Hematopoietic multipotent progenitor cell treated with erythropoietin and hydrocortisone succinate and interleukin-3 and kit ligand, for 6 days (in vitro differentiated cells): ENCODE measurements at places on chromosomes 5 and 9.
A peak's percentile ranks its signal among the peaks of the same experiment; 100 is the strongest.

DNA sequence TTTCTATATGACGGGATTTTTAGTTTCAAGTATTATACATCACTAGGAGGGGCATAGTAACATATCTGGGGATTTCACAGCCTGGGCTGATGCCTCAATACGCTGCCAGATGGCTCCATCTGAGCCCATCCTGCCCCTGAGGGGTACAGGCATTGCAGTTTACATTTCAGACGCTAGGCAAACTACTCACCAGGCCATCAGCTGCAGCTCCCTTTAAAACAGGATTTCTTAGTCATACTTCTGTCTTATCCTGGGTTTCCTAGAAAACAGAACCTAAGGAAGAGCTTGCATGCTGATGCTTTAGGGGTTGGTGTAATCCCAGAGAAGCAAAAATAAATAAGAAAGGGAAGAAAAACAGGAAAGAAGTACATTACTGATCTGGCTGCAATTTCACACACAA is 372.8 kb upstream of the PIK3R1 start:
- DNase-seq = no peak

DNA sequence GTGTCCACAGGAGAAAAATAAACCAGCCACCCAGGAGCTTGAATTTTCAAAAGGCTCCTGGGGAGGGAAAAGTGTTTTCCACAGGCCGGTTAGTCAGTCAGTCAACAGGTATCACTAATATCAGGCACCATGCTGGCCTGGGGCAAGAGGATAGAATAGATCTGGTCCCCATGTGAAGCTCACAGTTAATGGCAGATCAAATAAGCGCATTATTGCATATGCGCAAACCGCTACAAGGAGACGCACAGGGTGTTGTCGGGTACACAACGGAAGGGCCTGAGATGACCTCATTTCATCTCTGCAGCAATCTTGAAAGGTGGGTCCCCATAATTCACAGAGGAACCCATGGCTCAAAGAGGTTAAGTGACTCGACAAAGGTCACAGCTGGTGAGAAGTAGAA is 260.7 kb downstream of the CRB2 start:
- no peak for DNase-seq

DNA sequence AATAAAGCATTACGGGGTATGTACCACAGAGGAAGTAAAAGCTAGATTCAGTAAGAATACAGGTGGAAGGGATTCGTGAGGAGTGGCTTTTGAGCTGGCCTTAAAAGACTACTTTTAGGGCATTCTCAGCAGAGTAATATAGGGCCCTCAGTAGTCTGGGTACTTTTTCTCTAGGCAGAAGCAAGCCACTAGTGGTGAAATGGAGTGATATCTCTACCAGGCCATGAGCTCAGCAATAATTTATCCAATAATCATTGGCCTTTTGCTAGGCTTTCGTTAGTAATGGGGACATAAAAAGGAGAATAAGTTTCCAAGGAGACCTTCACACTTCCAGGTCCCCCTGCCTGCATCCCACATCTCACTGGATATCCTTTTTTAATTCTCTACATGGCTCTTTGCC is 1.7 kb downstream of the POLR3G start:
- DNase-seq = peak; percentile 57

DNA sequence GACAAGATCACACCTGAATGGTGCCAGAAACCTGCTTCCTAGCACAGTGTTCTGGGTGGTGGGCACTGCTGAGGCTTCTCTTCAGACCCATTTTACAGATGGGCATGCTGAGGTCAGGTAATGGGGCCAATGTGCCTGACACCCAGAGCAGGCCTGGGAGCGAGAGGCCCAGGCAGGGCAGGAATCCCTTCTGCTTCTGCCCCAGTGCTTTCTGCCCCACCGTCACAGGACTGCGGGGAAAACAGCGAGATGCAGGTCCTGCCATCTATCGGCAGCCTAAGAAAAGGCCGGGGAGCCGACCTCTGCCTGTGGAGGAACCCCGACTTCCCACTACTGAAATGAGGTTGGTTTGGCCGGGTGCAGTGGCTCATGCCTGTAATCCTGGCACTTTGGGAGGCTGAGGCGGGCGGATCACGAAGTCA is 22.8 kb upstream of the RNU6ATAC start:
- DNase-seq = no peak

DNA sequence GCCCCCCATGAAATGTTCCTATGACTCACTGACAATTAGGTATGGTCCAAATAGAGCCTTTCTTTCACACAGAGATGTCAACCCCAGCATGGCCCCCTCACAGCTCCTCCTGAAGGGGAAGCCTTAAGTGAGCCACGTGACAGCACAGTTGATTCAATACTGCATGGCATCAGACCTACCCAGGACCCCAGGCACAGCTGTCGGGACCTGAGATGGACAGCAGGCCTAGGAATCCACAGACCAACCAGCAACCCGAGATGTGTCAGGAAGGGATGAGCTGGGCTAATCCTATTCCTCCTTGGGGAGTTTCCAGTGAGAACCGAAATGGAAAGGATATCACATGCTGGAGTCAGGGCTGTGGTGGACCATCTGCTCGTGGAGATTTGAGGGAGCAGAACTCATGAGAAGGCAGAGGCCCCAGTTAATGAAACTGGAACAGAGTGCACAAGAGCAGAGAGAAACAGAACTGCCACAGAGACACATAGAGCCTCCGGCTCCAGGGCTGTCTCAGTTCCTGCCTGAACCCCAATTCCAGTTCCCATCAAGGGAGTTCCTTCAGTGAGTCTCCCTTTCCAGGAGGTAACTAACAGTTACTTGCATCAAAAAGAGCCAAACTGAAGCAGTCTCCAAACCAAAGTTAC is 42.1 kb upstream of the SMIM23 start:
- no peak for DNase-seq

DNA sequence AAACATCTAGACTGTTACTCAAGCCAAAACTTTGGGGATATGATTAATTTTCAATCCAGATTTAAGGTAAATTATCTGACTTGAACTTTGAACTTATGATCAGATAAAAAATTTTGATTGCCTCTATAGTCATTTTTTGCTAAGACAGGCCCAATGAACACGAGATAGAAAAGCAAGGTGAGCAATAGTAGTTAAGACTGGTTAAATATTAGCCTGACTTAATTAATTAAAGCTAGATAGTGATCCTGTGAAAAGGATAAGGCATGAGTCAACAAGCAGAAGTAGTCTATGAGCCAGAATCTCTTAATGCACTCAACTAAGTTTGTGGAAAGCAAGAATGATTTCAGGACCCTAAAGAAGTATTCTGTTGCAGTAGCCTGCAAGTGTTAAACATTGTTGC is 66.5 kb downstream of the PDE4D start:
- no peak for DNase-seq

DNA sequence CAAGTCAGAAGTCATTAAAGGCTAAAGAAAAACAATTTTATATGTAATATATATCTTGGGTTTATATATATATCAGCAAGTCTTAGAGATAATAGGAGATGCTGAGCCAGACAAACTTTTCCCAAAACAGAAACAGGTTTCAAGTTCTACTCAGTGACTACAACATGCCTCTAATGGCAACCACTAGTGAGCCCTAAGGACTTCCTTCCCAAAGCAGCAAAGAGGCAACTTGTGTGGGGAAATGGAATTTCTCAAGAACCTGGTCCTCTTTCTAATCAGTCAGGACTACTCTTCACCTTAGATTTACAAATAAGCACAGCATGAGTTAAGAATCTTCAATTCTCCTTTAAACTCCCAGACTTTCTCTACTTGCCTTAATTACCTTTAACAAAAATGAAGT is 17.6 kb downstream of the RNF38 start:
- DNase-seq = no peak

DNA sequence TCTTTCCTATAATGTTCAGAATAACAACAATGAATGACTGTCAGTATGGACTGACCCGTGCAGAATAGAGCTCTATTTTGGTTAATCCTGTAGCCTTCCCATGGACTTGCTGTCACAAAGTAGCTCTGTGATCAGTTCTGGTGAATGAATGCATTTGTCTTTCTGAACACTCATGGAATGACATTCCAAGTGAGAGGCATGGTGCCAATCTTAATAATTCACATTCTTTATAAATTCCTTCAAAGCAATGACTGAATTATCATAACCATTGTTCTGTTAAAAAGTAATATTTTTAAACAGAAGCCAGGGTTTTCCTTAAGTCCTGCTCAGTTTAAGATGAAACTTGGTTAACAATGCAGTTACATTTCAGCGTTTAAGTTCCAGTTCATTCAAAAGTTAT is 360.5 kb downstream of the ICE1 start:
- no peak for DNase-seq

GRCh38 chr5:137113161-137113560 is 386.0 kb downstream of the SPOCK1 start:
- DNase-seq = no peak

DNA sequence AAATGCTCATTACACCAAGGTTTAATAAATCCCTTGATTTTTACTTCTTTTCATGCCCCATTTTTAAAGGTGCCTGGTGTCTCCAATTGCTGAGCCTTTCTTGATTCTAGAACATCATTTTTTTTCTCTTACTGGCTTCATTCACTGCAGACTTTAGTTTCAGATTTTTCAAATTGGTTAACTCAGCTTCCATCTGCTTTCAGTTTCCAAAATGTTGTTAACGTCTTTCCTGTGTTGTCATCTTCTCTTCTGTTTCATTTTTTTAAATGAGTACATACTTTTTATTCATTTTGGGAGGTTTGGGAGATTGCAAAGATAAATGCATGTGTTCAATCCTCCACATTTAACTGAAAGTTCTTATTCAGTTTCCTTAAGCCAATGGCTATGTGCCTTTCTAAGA is 126.4 kb upstream of the CCNG1 start:
- DNase-seq = no peak

DNA sequence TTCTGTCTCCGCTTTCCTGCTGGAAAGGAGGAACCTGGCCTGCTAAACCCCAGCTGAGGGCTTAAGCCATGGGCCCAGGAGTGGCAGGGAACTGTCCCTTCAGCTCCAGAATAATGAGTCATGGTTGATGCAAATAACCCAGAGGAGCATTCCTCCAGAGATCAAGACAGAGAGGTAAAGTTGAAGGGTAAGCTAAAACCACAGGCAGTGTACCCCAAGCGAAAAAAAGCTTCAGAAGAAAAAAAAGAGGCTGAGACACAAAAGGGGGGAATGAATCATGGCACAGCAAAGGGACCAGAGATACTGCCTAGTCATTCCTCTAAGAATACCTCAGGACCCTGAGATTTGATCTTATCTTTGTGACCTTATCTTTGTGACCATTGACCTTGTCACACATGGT is 199.5 kb upstream of the TAS2R1 start:
- DNase-seq = no peak

GRCh38 chr9:107266624-107267368 is 16.3 kb upstream of the RAD23B start:
- DNase-seq = no peak

DNA sequence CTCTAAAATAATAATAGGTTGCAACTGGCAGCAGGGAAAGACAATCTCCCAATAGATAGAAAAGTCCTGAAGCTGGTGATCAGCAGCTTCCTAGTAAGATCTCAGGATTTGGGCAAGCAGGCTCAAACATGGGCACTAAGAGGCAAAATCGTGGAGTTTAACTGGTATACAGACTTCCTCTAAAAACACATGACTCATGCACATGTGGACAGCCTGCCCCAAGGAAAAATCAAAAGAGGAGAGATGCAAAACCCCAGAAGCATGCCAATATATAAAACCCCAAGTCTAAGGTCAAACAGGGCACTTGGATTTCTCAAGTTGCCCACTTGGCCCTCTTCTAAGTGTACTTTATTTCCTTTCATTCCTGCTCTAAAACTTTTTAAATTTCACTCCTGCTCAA is 62.8 kb downstream of the CDKN2A start:
- DNase-seq = no peak

GRCh38 chr5:99449786-99450185 is 521.0 kb upstream of the CHD1 start:
- DNase-seq = no peak

DNA sequence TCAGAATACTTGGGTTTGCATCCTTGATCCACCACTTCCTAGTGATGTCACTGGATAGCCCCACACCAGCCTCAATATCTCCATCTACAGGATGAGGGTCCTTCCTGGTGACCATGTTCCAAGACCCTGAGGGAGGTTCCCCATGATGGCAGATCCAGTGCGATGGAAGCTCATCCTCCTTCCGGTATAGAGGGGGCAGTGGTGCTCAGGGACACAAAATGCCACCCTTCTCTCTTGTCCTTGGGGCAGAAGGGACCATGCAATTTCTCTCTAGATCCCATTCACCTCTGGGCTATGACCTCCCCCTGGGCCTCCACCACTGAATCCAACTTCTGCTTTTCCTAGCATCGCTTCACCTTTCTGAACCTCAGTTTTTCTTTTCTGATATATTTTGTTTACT is 5.4 kb upstream of the SLC25A51 start:
- no peak for DNase-seq

DNA sequence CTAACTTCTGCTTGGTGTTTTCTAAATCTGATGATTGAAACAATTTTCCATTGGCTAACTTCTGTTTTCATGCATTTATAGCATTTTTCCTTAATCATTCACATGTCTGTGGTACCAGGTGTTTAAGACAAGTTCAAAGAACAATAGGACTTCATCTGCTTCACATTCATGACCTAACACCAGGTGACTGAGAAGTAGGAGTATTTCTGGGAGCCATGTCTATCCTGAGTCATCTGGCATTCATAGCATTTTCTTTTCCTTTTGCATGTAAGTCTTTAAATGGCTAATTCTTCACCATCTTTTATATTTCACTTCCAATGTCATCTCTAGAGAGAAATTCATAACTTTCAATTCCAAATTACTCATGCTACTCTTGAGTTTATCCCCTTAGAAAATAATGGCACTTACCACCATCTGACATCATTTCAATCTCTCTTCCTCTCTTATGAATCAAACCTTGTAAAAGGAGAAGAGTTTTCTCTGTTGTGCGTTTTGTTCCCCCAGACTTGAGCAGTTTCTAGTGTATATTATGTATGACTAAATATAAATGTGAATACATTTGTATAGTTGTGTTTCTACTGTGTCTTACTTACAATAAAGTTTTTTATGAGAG is 1196.1 kb upstream of the CDH9 start:
- no peak for DNase-seq

DNA sequence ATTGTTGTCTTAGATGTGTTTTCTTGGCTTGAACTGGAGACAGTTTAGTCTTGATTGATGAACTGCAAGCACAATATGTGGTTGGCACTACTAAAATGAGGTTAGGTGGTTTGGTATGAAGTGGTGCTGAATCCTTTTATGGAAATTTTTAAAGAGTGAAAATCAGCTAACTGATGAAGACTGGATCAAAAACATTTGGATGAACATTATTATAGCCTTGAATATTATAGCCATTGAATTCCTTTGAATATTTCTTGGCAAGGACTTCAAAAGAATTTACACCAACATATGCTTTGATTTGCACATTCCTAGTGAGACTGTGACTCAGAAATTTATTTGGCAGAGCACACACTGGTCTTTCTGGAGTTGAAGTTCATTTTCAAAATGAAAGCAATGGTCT is 318.3 kb downstream of the CHSY3 start:
- no peak for DNase-seq

- DNase-seq = peak; percentile 37
Measured at GRCh38 chr9:129866394-129867135, 31.3 kb downstream of the USP20 start.

GRCh38 chr5:32278406-32278805 is 34.3 kb downstream of the MTMR12 start:
- DNase-seq = peak; percentile 85
